ENCODE measurements at places on chromosomes 11 and 22. TPM values are rescaled to one million over a fixed set of nuclear protein-coding genes. Genes with fewer than 3 reads are reported as not detected.

DNA sequence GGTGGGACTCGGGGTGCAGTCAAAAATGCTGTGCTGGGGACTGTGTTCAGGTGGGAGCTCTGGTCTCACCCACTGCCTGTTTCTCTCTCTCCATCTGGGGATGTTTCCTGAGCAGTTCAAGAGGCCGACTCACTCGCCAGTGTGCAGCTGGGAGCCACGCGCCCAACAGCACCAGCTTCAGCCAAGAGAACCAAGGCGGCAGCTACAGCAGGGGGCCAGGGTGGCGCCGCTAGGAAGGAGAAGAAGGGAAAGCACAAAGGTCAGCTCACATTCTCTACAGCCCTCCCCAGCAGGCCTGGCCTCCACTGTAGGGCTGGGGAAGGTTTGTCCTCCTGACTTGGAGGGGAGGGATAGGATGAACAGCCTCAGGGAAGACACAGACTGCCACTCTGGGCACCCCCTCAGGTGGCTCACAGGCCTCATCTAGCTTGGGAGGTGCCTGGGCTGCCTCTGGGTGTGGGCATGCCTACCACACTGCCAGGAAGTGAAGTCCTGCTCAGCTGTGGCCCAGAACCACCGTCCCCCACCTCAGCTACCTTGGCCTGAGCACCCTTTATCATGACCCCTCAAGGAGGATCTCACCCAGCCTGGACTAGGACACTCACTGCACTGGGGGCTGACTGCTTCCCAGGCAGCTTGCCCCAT, 13.0 kb downstream of the TUB start:
- no peaks in the 10 kb centered on the region for H3K27me3 ChIP-seq
- H3K4me1 ChIP-seq, result no peaks in the 10 kb centered on the region
- no peak overlapping the region for H3K27ac ChIP-seq
- no peak overlapping the region for H3K4me3 ChIP-seq
- H3K36me3 ChIP-seq, result no peaks in the 10 kb centered on the region

DNA sequence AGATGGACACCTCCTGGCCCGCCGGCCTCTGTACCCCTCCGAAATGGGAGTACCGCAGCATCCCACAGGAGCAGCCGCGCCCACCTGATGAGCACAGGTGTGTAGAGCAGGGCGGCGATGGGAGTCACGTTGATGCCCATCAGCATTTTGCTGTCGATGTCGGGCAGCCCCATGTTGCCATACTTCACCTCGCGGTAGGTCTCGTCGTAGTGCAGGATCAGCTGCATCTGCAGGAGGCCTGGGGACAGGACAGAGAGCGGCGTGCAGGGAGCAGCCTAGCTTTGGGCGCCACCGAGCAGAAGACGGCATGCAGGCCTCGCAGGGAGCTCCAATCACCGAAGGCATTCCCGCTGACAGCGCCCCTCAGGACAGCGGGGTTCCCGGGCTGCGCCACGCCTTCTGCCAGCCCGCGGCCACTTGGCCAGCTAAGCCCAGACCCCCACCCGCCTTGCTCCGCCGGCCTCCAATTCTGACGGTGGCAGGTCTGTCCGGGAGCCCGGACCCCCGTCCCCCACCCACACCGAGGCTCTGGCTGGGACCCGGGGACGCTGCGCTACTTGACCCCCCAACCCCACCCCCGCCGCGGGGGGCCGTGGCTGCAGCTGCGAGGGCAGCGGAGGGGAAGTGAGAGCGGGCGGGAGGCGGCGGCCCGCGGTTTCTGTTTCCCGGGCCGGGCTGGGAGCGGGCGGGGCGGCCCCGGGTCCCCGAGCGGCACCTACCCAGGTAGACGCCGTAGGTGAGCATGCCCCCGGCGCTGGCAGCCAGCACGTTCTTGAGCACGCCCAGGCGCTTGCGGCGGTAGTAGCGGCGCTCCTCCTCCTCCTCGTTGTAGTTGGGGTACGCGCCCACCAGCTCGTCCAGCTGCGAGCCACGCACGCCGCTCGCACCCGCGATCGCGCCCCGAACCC, 705 bp downstream of the UNC93B1 start:
- peak overlapping the region; percentile 66 for H3K4me3 ChIP-seq
- no peaks in the 10 kb centered on the region for H3K27me3 ChIP-seq
- peaks cover 4% of the 10 kb centered on the region for H3K4me1 ChIP-seq
- DNase-seq, result peak; percentile 69
- no peak overlapping the region for H3K27ac ChIP-seq

The RBM7 gene
- total RNA-seq, result 62.6 TPM

GRCh38 chr11:61033417-61033816, 61.9 kb downstream of the CD6 start:
- H3K27me3 ChIP-seq, result no peaks in the 10 kb centered on the region
- no peak overlapping the region for H3K27ac ChIP-seq
- no peaks in the 10 kb centered on the region for H3K36me3 ChIP-seq
- no peaks in the 10 kb centered on the region for H3K4me1 ChIP-seq

DNA sequence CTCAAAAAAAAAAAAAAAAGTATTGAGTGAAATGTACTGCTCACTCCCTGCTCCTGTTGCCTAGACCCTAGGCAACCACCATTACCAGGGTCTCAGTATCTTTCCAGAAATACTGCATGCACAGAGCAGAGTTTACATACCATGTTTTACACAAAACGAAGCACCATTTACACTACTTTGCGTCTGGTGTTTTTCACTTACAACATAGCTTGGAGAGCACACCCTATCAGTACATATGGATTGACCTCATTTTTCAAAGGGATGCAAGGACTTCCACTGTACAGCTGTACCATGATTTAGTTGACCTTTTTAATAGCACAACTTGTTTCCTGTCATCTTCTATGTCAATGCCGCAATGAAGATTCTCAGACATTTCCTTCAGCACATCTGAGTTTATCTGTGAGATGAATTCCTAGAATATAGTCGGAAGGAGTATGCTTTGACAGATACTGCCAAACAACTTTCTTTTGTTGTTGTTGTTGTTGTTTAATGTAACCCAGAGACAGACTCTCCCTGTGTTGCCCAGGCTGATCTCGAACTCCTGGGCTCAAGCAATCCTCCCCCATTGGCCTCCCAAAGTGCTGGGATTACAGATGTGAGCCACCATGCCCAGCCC, 6.1 kb downstream of the MYH9 start:
- peaks cover 2% of the 10 kb centered on the region for H3K36me3 ChIP-seq
- H3K4me1 ChIP-seq, result peaks cover 13% of the 10 kb centered on the region
- no peak overlapping the region for H3K27ac ChIP-seq
- DNase-seq, result no peak

DNA sequence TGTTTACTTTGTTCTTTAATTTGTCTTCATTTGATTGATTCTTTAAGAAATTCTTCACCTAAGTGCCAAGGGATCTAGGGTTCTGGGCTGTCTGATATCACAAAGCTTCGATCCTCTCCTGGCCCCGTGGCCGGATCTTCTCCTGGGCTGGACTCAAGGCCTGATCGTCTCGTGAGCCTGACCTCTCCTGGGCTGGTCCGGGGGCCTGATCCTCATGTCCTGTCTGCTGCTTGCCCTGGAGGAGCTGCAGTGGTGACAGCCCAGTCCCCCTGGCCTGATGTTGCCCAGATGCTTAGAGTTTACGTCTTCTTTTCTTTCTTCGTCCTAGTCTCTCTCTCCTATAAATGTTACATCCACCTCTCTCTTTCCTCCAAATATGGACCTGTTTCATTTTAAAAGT, 3.3 kb downstream of the NADSYN1 start:
- H3K4me3 ChIP-seq, result no peak overlapping the region
- peaks cover 9% of the 10 kb centered on the region for H3K4me1 ChIP-seq
- peaks cover 11% of the 10 kb centered on the region for H3K36me3 ChIP-seq
- DNase-seq, result no peak
- H3K27me3 ChIP-seq, result no peaks in the 10 kb centered on the region

DNA sequence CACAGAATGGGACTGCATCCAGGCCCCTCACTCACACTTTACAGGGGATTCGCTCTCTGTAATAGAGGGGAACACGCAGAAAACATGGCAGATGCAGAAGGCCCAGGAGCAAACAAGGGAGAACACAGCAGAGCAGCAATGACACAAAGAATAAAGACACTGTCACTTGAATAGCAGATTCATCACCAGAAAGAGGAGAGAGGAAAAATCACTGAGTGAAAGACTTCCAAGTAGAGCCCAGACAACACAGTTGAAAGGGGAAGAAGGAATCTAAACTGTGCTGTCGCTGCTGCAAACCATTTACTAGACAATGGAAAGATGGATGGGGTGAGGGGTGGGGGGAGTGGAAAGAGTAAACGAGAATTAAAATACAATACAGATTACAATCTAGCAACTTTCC, 28.8 kb upstream of the RAPSN start:
- no peaks in the 10 kb centered on the region for H3K27me3 ChIP-seq
- H3K4me3 ChIP-seq, result no peak overlapping the region
- H3K36me3 ChIP-seq, result peaks cover 8% of the 10 kb centered on the region
- H3K4me1 ChIP-seq, result no peaks in the 10 kb centered on the region

DNA sequence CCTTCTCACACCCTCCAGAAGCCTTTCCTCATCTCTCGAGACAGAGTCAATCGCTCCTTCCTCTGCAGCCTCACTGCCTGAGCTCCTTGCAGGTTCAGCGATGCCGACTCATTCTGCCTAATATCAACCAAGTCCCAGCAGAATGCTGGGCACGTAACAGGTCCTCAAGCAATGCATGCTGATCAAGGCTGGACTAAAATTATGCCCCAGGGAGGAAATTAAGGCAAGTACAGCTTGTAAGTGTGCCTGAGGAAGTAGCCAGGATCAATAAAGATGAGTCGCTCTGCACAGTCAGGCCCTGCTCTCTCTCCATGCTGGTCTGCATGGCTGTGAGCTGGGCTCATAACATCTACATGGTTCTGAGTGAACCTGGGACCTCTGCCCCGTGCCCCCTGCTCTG, 25.6 kb upstream of the NRIP3 start:
- no peak overlapping the region for H3K4me3 ChIP-seq
- H3K27ac ChIP-seq, result no peak overlapping the region
- H3K27me3 ChIP-seq, result no peaks in the 10 kb centered on the region
- no peaks in the 10 kb centered on the region for H3K36me3 ChIP-seq

GRCh38 chr11:57604296-57605027, 7.0 kb downstream of the SERPING1 start:
- no peaks in the 10 kb centered on the region for H3K27me3 ChIP-seq
- H3K4me1 ChIP-seq, result no peaks in the 10 kb centered on the region
- H3K4me3 ChIP-seq, result no peak overlapping the region
- no peaks in the 10 kb centered on the region for H3K36me3 ChIP-seq

The RAG2 gene
- total RNA-seq, result not detected

DNA sequence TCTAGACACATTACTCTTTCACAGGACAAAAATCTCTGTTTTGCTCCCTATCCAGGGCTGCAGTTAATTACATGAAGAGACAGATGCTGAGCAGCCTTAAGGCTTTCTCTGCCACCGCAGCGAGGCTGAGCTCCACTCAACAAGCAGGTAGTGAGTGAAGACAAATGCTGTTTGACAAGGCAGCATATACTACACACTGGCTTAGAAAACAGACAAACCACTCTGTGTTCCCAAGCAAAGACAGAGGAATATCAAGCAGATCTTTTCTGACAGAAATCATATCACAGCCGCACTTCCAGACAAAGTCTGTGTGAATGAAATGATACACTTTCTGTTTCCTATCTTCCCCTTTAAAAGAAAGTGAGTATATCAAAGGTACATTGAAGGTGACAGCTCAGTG, 368.1 kb downstream of the DCDC1 start:
- no peak overlapping the region for H3K27ac ChIP-seq
- no peaks in the 10 kb centered on the region for H3K36me3 ChIP-seq
- no peak for DNase-seq
- H3K4me1 ChIP-seq, result no peaks in the 10 kb centered on the region
- no peak overlapping the region for H3K4me3 ChIP-seq

DNA sequence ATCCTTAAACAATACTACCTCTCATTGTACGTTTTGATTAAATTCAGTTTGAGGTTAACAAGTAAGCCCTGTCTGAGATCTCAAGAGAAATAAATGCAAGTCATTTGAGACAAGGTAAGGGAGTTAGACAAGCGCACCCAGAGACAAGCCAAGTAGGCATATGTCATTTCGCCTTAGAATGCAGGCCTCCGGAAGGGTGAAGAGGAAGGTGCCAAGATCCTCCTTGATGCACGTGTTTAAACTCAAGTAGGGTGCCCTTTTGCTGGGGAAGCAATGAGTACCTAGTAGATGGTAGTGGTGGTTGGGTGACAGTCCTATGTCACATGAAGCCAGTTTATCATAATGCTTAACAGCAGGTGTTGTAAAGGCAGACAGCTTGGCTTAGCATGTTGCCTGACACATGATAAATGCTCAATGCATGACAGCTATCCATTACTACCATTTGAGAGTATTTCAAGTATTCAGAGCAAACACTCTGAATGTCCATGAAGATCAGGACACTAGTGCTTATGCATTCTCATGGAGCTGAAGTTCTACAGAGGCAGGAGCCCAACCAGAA, 415.9 kb downstream of the TMEM135 start:
- H3K27me3 ChIP-seq, result no peaks in the 10 kb centered on the region
- H3K4me1 ChIP-seq, result no peaks in the 10 kb centered on the region

- no peak overlapping the region for H3K27ac ChIP-seq
- no peaks in the 10 kb centered on the region for H3K36me3 ChIP-seq
- H3K4me1 ChIP-seq, result no peaks in the 10 kb centered on the region
Observed at GRCh38 chr22:25735650-25736049, 6.3 kb upstream of the MYO18B start.
